Activated CD8-positive, alpha-beta memory T cell treated with anti-CD3 and anti-CD28 coated beads, Interleukin-2, amount 10 ng/mL, durations not matched to agents 7 days and 5 days (primary cell): ENCODE measurements at places on chromosomes 5 and 9. TPM values are rescaled to one million over a fixed set of nuclear protein-coding genes. Genes with fewer than 3 reads are reported as not detected.

Gene SH3PXD2B
- 0.12 TPM for total RNA-seq

Gene LAMC3
- total RNA-seq: not detected

Gene TCOF1
- total RNA-seq: 96.9 TPM

Gene PARP8
- total RNA-seq: 128 TPM

Gene UBE2QL1
- total RNA-seq: 0.35 TPM

Gene PCDHGB1
- not detected for total RNA-seq

Gene ALDH1A1
- not detected for total RNA-seq

Gene TPPP
- total RNA-seq: 0.20 TPM

DNA sequence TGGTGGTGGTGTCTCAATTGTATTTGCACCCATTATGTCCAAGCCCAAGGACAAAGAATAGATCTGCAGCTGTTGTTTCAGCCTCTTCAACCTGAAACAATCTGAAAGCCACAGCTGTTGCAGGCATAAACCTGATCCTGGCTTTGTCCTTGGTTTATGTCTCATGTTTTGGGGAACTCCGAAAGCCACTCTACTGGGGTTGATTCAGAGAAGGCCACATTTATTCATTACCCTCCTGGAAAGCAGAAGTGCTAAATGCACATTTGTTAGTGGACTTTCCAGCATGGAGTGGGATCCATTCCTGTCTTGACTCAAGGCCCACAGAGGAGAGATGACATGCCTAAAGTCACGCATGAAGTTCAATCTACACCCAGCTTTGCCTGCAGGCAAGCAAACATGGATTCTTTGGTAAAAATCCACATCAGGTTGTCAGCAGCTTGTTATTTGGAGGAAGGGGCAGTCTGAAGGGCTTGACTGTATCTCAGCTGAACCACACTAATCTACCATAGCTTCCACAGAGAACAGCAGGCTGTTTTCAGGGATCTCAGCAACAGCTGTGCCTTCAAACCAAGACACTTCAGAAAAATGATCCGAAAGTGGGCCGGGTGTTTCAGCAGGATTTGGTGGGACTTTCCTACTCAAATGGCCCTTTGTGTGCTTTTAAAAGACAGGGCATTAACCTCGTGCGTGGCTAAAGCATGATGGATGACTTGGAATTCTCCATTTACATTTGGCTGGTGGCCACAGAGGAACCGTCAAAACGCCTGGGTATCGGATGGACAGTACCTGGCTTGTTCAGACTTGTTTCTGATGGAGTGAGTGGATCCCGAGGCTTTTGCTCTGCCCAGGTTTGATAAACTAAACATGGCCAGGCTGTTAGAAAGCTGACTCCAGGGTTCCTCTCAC, 36.2 kb upstream of the ADAM19 start:
- peaks cover 62% of the 10 kb centered on the region for H3K4me1 ChIP-seq
- peak overlapping the region; percentile 34 for H3K27ac ChIP-seq
- peaks cover 12% of the 10 kb centered on the region for H3K36me3 ChIP-seq

- DNase-seq: no peak
- H3K27me3 ChIP-seq: no peaks in the 10 kb centered on the region
- no peak overlapping the region for H3K4me3 ChIP-seq
- no peak overlapping the region for H3K27ac ChIP-seq
Measured at GRCh38 chr5:126837906-126838539, 61.1 kb downstream of the LMNB1 start.

DNA sequence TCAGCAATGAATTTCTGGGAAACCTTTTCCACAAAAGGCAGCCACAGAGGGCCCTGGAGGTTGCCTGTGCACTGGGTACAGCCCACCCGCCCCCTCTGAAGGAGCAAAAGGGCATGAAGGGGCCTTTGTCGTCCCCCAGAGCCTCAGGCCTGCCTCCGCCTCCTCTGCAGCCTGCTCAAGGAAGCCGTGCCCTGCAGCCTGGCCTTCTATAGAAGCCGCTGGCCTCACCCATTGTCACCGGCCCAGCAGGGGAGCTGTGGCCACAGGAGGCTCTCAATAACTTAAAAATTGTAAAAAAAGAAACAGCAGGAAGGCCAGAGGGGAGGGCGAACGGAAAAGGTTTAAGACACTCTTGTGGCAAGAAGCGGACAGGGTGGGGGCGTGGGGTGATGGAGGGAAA, 213.3 kb downstream of the IRX2 start:
- H3K27ac ChIP-seq: no peak overlapping the region
- DNase-seq: no peak
- no peaks in the 10 kb centered on the region for H3K27me3 ChIP-seq

GRCh38 chr5:59767681-59768151, 125.8 kb downstream of the PDE4D start:
- no peak for DNase-seq
- H3K27ac ChIP-seq: no peak overlapping the region
- H3K4me3 ChIP-seq: no peak overlapping the region
- H3K36me3 ChIP-seq: no peaks in the 10 kb centered on the region

GRCh38 chr5:52657247-52657645, 130.5 kb upstream of the ITGA1 start:
- H3K27ac ChIP-seq: no peak overlapping the region
- H3K4me1 ChIP-seq: peaks cover 4% of the 10 kb centered on the region
- DNase-seq: no peak
- H3K27me3 ChIP-seq: peaks cover 16% of the 10 kb centered on the region

DNA sequence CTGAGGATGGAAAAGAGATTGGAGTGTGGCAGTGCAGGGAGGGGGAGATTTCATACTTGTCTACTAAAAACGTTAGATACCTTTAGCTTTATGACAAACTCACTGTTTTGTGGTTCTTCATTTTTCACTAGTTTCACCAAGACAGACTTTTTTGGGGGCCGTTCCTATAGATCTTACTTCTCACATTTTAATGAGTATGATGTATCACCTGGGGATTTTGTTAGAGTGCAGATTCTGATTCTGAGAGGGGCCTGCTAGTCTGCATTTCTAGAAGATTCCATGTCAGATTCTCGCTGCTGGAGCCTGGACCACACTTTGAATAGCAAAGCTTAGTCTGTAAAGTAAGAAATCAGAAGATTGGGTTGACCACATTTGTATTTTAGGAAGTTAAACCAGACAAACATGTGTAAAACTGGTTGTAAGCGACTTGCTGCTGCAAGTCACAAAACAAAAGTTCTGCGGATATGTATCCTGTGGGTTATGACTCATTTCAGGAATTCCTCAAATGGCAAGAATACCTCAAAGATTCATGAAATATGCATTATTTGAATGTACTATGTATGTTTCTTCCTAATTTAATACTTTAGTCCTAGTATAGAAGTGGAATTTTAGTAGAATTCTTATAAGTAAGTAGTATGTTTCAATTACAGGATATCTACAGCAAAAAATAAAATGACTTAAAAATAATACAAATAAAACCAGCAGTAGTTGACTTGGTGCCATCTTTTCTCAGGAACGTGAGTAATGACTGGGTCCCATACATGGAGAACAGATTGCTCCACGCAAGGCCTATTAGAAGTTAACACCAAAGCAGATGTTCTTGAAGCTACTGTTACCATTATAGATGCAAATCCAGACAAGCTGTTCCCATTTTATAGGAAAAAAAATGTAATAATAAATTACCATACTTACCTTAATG, 27.8 kb downstream of the NFIL3 start:
- peak; percentile 53 for DNase-seq
- H3K27ac ChIP-seq: peak overlapping the region; percentile 85
- H3K27me3 ChIP-seq: no peaks in the 10 kb centered on the region
- peaks cover 26% of the 10 kb centered on the region for H3K4me1 ChIP-seq

- no peak overlapping the region for H3K4me3 ChIP-seq
- peak; percentile 70 for DNase-seq
- peaks cover 72% of the 10 kb centered on the region for H3K27me3 ChIP-seq
- H3K27ac ChIP-seq: no peak overlapping the region
- H3K4me1 ChIP-seq: peaks cover 18% of the 10 kb centered on the region
Measured at GRCh38 chr5:73451224-73452130, 2.9 kb upstream of the FOXD1 start.

GRCh38 chr9:68913054-68913453, 100.9 kb downstream of the PRKACG start:
- H3K27ac ChIP-seq: no peak overlapping the region
- peaks cover 7% of the 10 kb centered on the region for H3K36me3 ChIP-seq
- DNase-seq: no peak
- peaks cover 23% of the 10 kb centered on the region for H3K4me1 ChIP-seq

DNA sequence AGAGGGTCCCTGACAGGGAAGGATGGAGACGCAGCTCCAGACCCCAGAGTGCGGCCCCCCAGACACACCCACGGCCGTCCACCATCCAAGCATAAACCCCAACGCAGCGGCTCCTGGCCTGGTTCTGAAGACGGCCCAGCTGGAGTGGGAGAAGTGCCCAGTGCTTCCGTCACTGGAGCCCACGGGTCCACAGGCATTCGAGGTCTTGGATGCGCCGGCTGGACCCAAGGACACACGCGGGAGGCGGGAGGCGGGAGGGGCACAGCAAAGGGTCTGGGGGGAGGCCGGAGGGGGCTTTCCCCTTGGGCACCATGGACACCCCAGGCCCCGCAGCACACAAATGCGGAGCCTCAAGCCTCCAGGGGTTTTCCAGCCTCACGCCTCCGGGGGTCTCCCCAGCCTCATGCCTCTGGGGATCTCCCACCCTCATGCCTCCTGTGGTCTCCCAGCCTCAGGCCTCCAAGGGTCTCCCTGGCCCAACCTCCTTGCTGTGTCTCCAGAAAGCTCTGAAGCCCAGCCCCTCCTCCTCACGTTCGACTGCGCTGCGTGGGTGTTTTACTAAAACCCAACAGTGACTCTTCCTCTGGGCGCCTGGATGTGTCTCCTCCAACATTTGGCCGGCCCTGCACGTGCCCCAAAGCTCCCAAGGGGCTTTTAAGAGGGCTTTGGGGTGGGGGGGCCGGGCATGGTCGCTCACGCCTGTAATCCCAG, 15.2 kb downstream of the EXD3 start:
- H3K27me3 ChIP-seq: peaks cover 8% of the 10 kb centered on the region
